Activated CD8-positive, alpha-beta memory T cell treated with anti-CD3 and anti-CD28 coated beads, Interleukin-2, amount 10 ng/mL, durations not matched to agents 7 days and 5 days (primary cell): ENCODE measurements at places on chromosomes 1 and 21. TPM values are rescaled to one million over a fixed set of nuclear protein-coding genes. Genes with fewer than 3 reads are reported as not detected.

GRCh38 chr1:44631333-44631646 lies 43.0 kb downstream of the TMEM53 start:
- H3K27ac ChIP-seq: peak overlapping the region; percentile 95
- H3K27me3 ChIP-seq: no peaks in the 10 kb centered on the region
- H3K36me3 ChIP-seq: peaks cover 24% of the 10 kb centered on the region
- H3K4me3 ChIP-seq: peak overlapping the region; percentile 84
- peaks cover 35% of the 10 kb centered on the region for H3K4me1 ChIP-seq
- no peak for DNase-seq

The VTCN1 gene
- total RNA-seq: not detected

DNA sequence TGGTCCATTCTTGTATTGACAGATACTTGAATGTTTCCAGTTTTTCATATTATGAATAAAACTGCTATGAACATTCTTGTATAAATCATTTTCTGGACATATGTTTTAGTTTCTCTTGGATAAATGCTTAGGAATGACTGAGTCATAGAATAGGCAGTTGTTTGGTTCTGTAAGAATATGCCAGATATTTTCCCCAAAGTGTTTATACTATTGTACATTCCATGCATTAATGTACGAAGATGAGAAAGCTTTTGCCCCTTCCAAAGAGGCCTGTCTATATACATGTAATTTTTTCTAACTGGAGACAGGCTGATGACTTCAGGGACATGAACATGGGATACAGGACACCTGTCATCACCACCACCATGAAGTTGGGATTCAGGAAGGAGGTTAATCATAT lies 11.3 kb downstream of the NBPF3 start:
- peaks cover 5% of the 10 kb centered on the region for H3K36me3 ChIP-seq
- H3K27me3 ChIP-seq: peaks cover 3% of the 10 kb centered on the region
- H3K4me1 ChIP-seq: peaks cover 29% of the 10 kb centered on the region
- H3K4me3 ChIP-seq: no peak overlapping the region
- DNase-seq: no peak

The AMPD1 gene
- not detected for total RNA-seq

DNA sequence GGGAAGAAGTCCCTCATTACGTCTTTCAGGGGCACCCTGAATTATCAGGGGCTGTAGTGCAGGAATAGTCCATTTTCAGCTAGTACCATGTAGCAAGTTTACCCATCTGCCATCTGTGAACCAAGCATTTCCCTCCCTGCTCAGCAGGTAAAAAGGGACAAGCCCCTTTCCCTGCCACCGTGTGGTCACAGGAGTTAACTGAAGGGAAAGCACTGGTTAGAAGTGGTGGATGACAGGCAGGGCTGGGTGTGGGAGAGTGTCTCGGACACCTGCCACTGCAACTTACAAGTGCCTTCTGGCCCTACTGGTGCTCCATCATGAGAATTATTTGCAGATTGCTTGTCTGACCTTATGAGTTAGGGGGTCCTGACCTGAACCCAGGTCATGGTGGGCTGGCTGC lies 32.0 kb upstream of the IGSF5 start:
- no peak overlapping the region for H3K27ac ChIP-seq
- H3K36me3 ChIP-seq: no peaks in the 10 kb centered on the region
- H3K4me1 ChIP-seq: no peaks in the 10 kb centered on the region
- H3K27me3 ChIP-seq: no peaks in the 10 kb centered on the region

The EPHX1 gene
- total RNA-seq: 0.85 TPM

The EIF2D gene
- 68.4 TPM for total RNA-seq

The HFM1 gene
- not detected for total RNA-seq

GRCh38 chr1:43608827-43609226 lies 41.1 kb upstream of the KDM4A start:
- H3K27ac ChIP-seq: no peak overlapping the region
- H3K4me3 ChIP-seq: no peak overlapping the region
- DNase-seq: no peak
- no peaks in the 10 kb centered on the region for H3K36me3 ChIP-seq

The ERVH48-1 gene
- total RNA-seq: not detected

GRCh38 chr1:11324567-11325165 lies 51.7 kb downstream of the UBIAD1 start:
- H3K4me3 ChIP-seq: no peak overlapping the region
- H3K36me3 ChIP-seq: no peaks in the 10 kb centered on the region
- no peaks in the 10 kb centered on the region for H3K27me3 ChIP-seq

- peak overlapping the region; percentile 81 for H3K27ac ChIP-seq
- H3K4me3 ChIP-seq: peak overlapping the region; percentile 27
- H3K36me3 ChIP-seq: peaks cover 1% of the 10 kb centered on the region
- peaks cover 3% of the 10 kb centered on the region for H3K27me3 ChIP-seq
These were observed 3.3 kb upstream of the SSBP3 start for GRCh38 chr1:54409156-54410142.

DNA sequence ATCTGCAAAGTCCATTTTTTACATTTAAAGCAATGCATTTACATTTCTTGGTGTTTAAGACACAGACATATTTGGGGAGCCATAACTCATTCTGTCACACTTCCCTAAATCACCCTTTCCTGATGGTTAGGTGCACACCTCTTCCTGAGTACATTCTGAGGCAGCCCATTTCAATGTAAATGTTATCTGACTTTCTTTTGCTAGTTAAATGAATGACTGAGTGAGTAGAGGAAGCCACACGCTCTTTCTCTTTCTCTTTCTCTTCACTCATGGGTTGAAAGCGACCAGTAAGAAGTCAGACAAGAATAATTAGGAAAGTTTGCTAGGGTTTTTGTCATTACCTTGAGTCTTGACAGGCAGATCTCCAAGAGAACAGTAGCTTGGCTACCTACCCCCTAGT lies 143.1 kb downstream of the S1PR1 start:
- H3K36me3 ChIP-seq: peaks cover 2% of the 10 kb centered on the region
- no peak for DNase-seq
- no peak overlapping the region for H3K4me3 ChIP-seq
- H3K27me3 ChIP-seq: peaks cover 10% of the 10 kb centered on the region
- H3K4me1 ChIP-seq: peaks cover 19% of the 10 kb centered on the region
- peak overlapping the region; percentile 25 for H3K27ac ChIP-seq

DNA sequence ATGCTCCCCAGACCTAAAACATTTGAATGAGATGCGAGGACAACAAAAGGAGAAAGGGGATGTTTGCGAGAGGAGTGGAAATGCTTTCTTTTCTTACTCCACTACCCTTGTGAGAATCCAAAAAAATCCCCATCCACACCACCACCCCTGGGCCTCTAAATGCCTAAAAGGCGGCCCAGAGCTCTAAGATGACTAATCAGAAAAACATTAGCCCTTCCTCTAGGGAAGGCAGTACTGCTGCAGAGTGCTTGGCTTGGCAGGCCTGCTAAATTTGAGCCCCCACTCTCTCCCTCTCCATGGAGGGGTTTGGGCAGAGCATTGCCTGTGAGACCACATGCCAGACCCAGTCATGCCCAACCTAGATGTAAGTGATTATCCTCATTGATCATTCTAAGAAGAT lies 347.9 kb downstream of the USH2A start:
- no peaks in the 10 kb centered on the region for H3K4me1 ChIP-seq
- H3K27ac ChIP-seq: no peak overlapping the region
- no peaks in the 10 kb centered on the region for H3K36me3 ChIP-seq
- no peak overlapping the region for H3K4me3 ChIP-seq

DNA sequence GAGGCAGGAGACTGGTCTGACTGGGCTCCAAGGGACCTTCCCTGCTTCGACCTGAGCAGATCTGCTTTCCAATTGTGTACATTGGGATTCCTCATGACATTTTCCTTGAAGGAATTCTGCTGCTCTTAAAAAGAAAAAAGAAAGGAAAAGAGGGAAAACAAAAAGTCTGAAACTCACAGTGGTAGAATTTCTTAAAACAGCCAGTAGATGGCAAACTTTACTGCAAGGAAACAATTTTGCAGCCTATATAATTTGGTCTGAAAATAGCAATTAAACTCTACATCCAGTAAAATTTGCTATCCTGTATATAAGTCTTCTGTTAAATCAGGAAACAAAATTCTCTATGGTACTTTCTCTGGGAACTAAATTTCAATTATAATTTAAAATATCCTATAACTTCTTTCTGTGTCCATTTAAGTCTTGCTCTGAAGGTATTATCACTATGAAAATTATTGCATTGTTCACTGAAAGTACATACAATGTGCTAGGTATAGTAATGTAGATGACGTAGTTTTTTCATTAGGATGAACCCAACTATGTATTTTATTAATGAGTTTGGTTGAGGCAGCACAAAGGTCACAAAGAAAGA lies 59.8 kb downstream of the CRB1 start:
- H3K4me1 ChIP-seq: no peaks in the 10 kb centered on the region
- no peak overlapping the region for H3K4me3 ChIP-seq
- no peak overlapping the region for H3K27ac ChIP-seq
- DNase-seq: no peak
- peaks cover 9% of the 10 kb centered on the region for H3K27me3 ChIP-seq
- H3K36me3 ChIP-seq: no peaks in the 10 kb centered on the region

The IBA57 gene
- 8.5 TPM for total RNA-seq

GRCh38 chr1:33335020-33335419 lies 14.1 kb upstream of the A3GALT2 start:
- DNase-seq: no peak
- no peak overlapping the region for H3K4me3 ChIP-seq
- peaks cover 6% of the 10 kb centered on the region for H3K36me3 ChIP-seq
- peak overlapping the region; percentile 13 for H3K27ac ChIP-seq

DNA sequence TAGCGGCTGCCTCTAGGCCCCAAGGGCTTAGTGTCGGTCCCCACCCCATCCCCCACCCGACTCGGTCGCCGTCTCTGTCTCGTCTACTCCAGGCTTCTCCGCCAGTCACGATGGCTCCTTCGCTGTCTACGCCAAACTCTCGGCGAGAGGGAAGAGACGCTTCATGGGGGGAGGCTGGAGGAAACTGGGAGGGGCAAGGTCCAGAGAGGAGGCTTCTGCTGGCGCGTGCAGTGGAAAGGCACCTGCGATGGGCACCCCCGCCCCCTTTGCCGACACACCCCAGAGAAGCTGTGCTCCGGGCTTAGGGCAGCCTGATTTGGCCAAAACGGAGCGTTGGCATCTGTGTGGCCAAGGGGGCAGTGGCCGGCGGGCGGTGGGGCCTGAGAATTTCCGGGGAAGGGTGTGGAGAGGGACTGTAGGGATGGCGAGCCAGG lies 1.2 kb upstream of the CSMD2 start:
- H3K4me3 ChIP-seq: no peak overlapping the region
- H3K36me3 ChIP-seq: peaks cover 3% of the 10 kb centered on the region
- no peak overlapping the region for H3K27ac ChIP-seq
- H3K4me1 ChIP-seq: peaks cover 7% of the 10 kb centered on the region
- no peak for DNase-seq
- H3K27me3 ChIP-seq: peaks cover 69% of the 10 kb centered on the region

GRCh38 chr1:62492521-62492920 lies 55.7 kb downstream of the USP1 start:
- H3K36me3 ChIP-seq: no peaks in the 10 kb centered on the region
- H3K4me1 ChIP-seq: no peaks in the 10 kb centered on the region
- DNase-seq: no peak
- H3K4me3 ChIP-seq: no peak overlapping the region
- H3K27ac ChIP-seq: no peak overlapping the region
- H3K27me3 ChIP-seq: no peaks in the 10 kb centered on the region

DNA sequence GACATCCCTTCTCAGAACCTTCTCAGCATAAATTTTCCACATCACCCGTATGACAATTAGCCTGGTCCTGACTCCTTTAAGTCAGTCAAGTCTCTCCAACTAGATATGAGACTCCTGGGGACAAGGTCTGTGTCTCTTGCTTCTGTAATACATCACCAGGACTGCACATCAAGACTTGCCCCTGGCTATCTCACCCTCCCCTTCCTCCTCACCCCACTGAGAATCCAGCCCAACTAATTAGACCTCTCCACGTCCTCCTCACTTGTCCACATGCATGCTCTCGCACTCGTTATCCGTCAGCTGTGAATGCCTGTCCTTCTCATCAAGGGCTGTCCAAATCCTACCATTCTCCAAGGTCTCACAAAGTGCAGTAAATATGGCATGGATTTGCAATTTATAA lies 542.8 kb downstream of the PTPRU start:
- H3K27ac ChIP-seq: no peak overlapping the region
- peaks cover 31% of the 10 kb centered on the region for H3K27me3 ChIP-seq
- no peaks in the 10 kb centered on the region for H3K36me3 ChIP-seq
- peaks cover 11% of the 10 kb centered on the region for H3K4me1 ChIP-seq
- H3K4me3 ChIP-seq: no peak overlapping the region

- H3K27me3 ChIP-seq: peaks cover 43% of the 10 kb centered on the region
- H3K4me1 ChIP-seq: peaks cover 4% of the 10 kb centered on the region
- no peak overlapping the region for H3K4me3 ChIP-seq
- no peak overlapping the region for H3K27ac ChIP-seq
These were observed 2.2 kb downstream of the WNT4 start for GRCh38 chr1:22140694-22141093.

- DNase-seq: no peak
- H3K36me3 ChIP-seq: no peaks in the 10 kb centered on the region
- peaks cover 10% of the 10 kb centered on the region for H3K27me3 ChIP-seq
- H3K27ac ChIP-seq: no peak overlapping the region
These were observed 19.9 kb downstream of the TLR5 start for GRCh38 chr1:223123011-223123610.

- DNase-seq: no peak
- H3K27me3 ChIP-seq: peaks cover 29% of the 10 kb centered on the region
- H3K4me3 ChIP-seq: no peak overlapping the region
- no peaks in the 10 kb centered on the region for H3K36me3 ChIP-seq
These were observed 28.6 kb upstream of the ZNF496 start for GRCh38 chr1:247360116-247360898.

DNA sequence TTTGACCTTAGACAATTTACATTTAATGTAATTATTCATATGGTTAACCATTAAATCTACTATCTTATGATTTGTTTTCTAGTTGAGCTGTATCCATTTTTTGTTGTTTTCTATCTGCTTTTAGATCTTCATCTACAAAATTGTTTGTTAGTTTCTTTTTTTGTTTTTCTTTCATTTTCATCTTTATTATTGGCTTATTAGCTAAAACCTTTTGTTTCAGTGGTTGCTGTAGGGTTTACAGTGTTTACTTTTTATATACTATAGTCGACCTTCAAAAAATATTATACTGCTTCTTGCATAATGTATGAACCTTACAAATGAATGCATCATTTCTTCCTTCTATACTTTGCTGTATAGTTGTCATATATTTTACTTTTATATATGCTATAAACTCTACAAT lies 651.6 kb upstream of the PLXNA2 start:
- H3K4me1 ChIP-seq: no peaks in the 10 kb centered on the region
- no peaks in the 10 kb centered on the region for H3K27me3 ChIP-seq
- H3K27ac ChIP-seq: no peak overlapping the region
- no peaks in the 10 kb centered on the region for H3K36me3 ChIP-seq
- no peak overlapping the region for H3K4me3 ChIP-seq

DNA sequence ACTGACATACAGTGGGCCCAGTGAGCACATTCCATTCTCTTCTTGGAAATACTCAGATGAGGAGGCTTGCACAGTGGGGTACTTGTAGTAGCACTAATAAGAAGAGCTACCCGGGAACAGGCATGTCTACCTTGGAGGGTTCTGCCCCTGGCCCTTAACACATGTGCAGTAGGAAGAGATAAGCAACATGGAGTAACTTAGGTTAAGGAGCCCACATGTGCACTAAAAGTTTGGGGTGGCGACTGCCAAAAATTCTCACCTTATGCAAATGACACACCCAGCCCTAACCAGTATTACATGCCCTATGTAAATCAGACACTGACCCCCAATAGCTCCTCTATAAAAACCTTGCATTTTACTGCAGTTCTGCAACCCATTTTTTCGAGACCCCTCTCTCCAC lies 1313.3 kb downstream of the KCNT2 start:
- H3K27me3 ChIP-seq: no peaks in the 10 kb centered on the region
- H3K27ac ChIP-seq: no peak overlapping the region
- H3K4me1 ChIP-seq: no peaks in the 10 kb centered on the region
- no peaks in the 10 kb centered on the region for H3K36me3 ChIP-seq
- H3K4me3 ChIP-seq: no peak overlapping the region

GRCh38 chr1:66532798-66533783 lies 862 bp upstream of the SGIP1 start:
- H3K36me3 ChIP-seq: no peaks in the 10 kb centered on the region
- no peak for DNase-seq
- no peak overlapping the region for H3K27ac ChIP-seq
- peaks cover 9% of the 10 kb centered on the region for H3K4me1 ChIP-seq
- peaks cover 66% of the 10 kb centered on the region for H3K27me3 ChIP-seq
